ENCODE measurements at places on chromosomes 7 and 10. TPM values are rescaled to one million over a fixed set of nuclear protein-coding genes. Genes with fewer than 3 reads are reported as not detected.

- peak; percentile 65 for DNase-seq
Observed at GRCh38 chr7:43877968-43878864, 8.9 kb upstream of the MRPS24 start.

GRCh38 chr7:20787660-20788419 is 1.2 kb upstream of the SP8 start:
- no peak for DNase-seq

DNA sequence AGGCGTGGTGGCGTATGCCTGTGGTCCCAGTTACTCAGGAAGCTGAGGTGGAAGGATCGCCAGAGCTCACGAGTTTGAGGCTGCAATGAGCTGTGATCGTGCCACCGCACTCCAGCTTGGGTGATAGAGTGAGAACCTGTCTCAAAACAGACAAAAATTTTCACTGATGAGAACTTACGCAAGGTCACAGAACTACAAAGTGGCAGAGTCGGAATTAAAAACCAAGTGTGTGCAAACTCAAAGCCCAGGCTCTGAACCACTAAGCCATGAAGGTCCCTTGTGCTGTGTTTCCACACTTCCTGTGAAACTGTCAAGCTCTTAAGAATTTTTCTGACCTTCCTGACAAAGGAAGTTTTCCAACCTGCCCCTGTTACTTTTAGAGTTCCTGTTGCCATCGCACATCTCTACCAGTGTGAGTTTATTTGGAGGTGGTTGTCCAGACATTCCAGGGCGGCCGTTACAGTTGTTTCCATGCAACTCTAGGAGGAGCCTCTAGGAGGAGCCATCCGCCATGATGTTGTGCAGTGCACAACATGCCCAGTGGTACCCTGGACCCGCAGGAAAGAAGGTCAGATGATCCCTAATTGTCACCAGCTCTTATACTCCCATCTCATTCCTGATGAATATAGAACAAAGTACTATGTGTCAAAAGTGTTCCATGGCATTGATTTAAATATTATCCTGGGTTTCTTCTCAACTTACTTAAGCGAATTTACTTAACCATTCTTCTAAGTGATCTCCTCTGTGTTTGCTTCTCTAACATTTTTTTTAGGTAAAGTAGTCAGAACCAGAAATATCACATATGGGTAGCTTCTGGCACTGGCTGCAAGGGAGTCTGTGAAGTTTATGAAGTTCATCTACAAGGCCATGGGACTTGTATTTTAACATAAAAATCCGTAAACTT is 49.0 kb upstream of the LYZL1 start:
- DNase-seq, result no peak

- DNase-seq, result no peak
Observed at GRCh38 chr10:103729851-103730250, 125.5 kb downstream of the SH3PXD2A start.

DNA sequence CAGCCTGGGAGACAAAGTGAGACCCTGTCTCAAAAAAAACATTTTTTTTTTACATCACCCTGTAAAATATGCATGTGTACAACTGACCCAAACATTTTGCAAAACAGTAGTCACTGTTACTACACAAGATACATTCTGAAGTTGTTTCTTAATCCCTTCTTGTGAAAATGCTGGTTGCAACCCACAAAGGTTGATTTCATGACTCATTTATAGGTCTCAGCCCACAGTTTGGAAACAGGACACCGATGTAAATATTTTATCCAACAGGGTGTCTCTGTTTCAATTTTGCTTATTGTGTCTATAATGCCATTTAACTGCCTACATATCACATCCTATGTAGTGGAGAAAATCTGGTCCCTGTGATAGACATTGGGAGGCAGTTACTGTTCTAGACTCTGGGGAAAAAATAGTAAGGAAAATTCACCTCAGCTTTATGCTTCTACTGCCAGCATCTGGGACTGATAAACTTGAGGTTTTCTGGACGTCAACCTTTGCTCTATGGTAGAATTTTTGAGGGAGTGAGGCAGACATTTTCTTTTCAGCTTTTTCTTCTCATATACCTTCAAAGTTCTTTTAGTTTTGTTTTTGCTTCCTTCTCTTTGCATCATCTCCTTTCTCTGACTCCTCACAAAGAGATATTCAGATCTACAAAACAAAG is 1.6 kb upstream of the RAB19 start:
- no peak for DNase-seq

The ITPRID1 gene
- not detected for total RNA-seq

The HYAL4 gene
- total RNA-seq, result 0.73 TPM

GRCh38 chr7:158556721-158557440 is 30.7 kb downstream of the PTPRN2 start:
- no peak for DNase-seq

The NUTM2D gene
- total RNA-seq, result 0.87 TPM

DNA sequence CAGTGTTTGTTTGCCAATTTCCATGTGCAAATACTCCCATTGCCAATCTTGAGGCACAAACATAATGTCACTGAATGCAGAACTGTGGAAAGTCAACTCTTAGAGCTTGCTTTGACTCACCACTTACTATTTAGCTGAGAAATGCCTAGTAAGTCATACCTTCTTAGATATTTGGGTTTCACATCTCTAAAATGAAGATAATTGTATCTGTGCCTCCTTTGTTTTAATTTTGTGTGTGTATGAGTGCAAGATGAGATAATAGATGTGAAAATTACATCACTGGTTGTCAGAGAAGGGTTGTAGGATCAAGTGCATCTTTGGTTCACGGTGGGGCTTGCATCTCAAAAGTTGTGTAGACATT is 407.5 kb downstream of the INHBA start:
- no peak for DNase-seq

DNA sequence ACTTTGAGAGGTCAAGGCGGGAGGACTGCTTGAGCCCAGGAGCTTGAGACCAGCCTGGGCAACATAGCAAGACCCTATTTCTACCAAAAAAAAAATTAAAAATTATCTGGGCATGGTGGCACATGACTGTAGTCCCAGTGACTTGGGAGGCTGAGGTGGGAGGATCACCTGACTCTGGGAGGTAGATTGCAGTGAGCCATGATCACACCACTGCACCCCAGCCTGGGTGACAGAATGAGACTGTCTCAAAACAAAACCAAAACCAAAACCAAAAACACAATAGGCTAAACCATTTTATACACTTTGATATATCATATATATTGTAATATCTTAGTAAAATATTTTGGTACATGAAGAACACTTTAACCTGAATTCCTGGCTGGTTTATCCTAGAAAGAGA is 101.6 kb downstream of the RAPGEF5 start:
- DNase-seq, result no peak

The ABHD11 gene
- 6.4 TPM for total RNA-seq

GRCh38 chr10:76117949-76118348 is 686.5 kb downstream of the LRMDA start:
- no peak for DNase-seq

The SMIM30 gene
- total RNA-seq, result 55.9 TPM

DNA sequence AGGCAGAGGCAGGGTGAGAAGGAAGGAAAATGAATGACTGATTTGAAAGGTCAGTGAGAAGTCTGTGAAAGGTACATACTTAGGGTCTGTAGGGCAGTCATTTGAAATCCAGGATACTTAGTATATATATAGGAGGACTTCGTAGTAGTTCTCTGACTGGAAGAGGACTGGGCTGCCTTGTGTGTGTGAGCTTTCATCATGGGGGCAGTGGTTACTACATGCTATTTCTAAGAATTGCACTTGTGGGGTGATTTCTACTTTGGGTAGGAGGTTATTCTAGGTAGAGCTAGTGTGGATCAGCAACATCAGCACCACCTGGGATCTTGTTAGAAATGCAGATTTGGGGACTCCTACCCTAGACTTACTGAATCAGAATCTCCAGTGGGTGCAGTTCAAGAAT is 104.1 kb downstream of the AUTS2 start:
- DNase-seq, result no peak

The ZNF503 gene
- total RNA-seq, result 1.8 TPM

DNA sequence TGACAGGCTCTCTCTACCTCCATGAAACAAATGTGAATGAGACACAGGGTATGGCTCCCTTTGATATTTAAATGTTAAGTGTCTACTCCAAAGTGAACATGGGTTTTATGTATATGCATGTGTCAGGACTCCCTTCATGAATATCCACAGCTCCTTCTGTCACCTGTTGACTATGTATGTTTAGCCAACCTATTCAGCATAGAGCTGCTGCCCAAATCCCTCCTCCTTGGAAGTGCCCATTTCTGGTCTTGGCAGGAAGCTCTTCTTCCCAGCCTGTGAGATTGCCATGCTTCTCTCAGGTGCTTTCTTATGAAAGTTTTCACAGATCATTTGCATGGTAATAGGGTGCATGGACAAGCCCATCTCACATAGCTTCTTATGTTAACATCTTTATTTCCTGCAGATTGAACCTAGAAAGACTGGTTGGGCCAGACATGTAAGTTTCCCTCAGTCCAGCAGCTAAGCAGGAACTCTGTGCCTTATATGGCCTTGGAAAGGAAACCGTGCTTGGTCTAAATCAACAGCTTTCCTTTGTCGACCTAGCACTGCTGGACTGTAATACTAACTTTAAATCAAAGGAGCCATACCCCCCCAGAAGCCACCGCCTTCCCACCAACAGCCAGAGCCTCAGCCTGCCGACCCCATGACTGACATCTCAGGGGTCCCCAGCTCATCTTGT is 288.9 kb downstream of the ADARB2 start:
- DNase-seq, result no peak

GRCh38 chr10:99172128-99172738 is 63.4 kb downstream of the HPSE2 start:
- DNase-seq, result no peak

DNA sequence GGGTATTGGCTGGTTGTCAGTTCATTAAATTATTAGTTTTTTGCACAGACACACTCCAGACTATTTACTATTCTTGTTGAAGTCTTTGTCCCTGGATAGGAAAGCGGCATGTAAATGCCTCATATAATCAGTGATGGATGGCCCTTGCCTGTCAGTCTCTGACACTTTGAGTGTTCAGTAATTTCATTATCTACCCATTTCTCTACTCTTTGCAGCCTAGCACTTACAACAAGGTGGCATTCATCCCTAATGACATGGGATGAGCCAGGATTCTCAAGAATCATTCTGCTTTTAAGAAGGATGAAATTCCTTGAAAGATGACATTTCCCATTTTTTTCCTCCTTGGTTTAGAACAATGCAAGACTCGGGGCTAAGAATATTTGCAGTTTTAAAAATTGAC is 155.7 kb downstream of the SORCS3 start:
- DNase-seq, result no peak

The AGR3 gene
- not detected for total RNA-seq

GRCh38 chr10:91759581-91759986 is 38.6 kb upstream of the TNKS2 start:
- no peak for DNase-seq

The FAM221A gene
- total RNA-seq, result 2.8 TPM

- no peak for DNase-seq
Observed at GRCh38 chr10:9193120-9193519, 1138.6 kb downstream of the GATA3 start.

DNA sequence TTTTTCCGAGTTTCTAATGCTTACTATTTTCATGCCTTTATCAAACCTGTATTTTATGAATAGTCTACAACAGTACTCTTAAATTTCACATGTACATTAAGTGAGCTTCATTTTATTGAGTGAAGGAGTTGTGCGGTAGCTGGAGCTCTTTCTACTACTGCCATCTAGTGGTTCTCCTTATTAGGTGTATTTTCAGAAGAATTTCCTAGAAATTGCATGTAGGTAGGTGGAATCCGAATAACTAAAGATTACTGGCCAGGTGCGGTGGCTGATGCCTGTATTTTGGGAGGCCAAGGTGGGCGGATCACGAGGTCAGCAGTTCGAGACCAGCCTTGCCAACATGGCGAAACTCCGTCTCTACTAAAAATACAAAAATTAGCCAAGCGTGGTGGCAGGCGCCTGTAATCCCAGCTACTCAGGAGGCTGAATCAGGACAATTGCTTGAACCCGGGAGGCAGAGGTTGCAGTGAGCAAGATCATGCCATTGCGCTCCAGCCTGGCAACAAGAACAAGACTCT is 38.3 kb downstream of the LRRC72 start:
- no peak for DNase-seq

DNA sequence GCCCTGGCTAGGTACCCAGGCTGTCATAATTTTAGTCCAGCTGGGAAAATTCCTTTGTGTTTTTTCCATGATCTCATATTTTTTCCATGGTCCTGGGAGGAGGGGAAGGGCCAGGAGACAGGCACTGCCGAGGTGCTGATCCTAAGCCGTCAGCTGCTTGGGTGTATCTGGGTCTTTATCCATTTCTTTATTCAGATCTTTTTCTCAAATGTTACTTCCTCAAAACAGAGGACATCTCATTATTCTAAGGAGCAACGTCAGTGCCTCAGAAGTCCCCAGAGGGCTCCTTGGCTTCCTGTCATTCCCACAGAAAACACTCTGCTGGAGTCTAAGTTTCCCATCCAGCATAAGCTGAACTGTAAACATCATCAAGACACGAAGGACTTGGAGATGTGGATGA is 2.8 kb upstream of the OR6V1 start:
- DNase-seq, result no peak

GRCh38 chr10:127435246-127435645 is 113.9 kb upstream of the NPS start:
- no peak for DNase-seq

DNA sequence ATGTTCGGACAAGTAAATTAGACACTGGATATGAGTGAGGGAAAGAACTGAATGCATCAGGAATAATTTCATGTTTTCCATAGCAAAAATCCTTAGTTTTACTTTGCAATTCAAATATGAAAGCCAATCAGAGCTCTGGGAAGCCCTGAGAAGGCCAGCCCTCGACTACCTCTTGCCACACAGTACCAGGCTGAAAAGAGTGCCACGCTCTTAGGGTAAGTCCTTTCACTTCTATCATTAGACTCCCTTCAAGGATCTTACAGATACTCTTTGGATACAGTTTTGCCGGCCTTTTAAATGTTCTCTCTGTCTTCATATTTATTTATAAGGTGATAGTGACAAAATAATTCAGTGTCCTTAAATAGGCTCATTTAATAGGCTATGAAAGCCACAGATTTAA is 1.9 kb downstream of the COBL start:
- DNase-seq, result peak; percentile 48

DNA sequence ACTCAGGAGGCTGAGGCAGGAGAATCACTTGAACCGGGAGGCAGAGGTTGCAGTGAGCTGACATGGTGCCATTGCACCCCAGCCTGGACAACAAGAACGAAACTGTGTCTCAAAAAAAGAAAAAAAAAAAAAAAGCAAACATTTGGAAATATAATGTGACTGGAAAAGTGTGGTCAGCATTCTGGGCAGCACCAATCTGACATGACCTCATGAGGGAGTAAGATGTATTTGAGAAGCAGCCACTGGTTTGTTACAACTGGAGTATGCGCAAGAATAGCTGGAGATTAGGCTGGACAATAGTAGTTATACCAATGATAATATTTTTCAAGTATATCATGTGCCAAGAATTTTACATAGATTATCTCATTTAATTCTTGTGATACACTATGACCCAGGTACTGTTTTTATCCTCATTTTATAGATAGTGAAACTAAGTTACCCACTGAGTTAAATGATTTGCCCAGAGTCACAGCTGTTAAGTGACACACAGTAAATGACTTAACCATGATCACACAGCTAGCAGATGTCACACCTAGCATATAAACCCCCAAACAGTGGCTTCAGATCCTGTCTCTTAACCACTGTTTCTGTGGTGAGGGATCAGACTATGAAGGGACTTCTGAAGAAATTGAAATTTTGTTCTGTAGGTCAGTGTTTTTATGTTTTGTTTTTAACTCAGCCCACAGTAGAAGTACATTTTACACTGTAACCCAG is 11.1 kb downstream of the MCU start:
- no peak for DNase-seq

Measured in gastrocnemius medialis (tissue), 4 donors.